ENCODE measurements at places on chromosomes 16 and 17.

- no peak for DNase-seq
Observed at GRCh38 chr17:45413498-45413923, 19.2 kb downstream of the ARHGAP27 start.

DNA sequence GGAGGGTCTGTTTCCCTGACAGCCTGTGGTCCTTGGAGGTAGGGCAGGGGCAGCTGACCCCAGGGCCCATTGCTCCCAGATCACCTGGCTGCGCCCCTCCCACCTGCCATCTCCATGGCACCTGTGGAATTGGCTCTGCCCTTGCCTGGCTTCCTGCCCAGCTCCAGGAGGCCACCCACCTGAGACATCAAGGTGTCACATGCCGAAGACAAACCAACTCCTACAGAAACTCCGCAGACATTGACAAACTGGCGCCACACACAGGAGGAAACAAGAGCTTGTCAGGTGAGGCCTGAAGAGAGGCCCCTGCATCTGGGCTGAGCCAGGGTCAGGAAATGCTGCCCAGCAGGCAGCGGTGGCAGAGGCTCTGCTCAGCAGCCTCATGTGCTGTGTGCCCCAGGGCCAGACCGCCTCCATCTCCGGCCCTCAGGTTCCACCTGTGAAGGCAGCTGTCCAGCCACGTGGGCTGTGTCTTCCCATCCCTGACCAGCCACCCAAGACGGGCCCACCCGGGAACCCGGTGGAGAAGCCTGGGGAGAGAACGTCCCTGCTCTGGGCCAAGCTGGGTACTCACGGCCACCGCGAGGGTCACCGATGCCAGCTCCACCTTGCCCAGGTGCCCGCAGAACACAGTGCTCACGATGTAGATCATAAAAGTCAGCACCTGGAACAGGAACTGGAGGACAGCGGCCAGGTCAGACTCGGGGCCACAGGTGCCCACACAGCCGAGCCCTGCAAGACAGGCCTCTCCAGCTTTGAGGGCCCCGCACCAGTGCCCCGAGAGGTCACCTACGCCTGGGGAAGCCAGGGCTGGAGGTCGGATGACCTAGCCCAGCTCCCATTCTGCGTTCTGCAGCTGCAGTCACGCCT lies 1.6 kb downstream of the SLC47A2 start:
- DNase-seq, result no peak

GRCh38 chr17:8766731-8767130 lies 8.4 kb upstream of the SPDYE4 start:
- no peak for DNase-seq

GRCh38 chr17:17767154-17767869 lies 69.5 kb downstream of the SREBF1 start:
- no peak for DNase-seq

- DNase-seq, result peak; percentile 83
Observed at GRCh38 chr17:40072040-40072734, 9.4 kb downstream of the THRA start.

- no peak for DNase-seq
Observed at GRCh38 chr17:81489012-81489997, 23.3 kb downstream of the ACTG1 start.

- DNase-seq, result no peak
Observed at GRCh38 chr16:10846213-10846998, 27.8 kb upstream of the TVP23A start.

DNA sequence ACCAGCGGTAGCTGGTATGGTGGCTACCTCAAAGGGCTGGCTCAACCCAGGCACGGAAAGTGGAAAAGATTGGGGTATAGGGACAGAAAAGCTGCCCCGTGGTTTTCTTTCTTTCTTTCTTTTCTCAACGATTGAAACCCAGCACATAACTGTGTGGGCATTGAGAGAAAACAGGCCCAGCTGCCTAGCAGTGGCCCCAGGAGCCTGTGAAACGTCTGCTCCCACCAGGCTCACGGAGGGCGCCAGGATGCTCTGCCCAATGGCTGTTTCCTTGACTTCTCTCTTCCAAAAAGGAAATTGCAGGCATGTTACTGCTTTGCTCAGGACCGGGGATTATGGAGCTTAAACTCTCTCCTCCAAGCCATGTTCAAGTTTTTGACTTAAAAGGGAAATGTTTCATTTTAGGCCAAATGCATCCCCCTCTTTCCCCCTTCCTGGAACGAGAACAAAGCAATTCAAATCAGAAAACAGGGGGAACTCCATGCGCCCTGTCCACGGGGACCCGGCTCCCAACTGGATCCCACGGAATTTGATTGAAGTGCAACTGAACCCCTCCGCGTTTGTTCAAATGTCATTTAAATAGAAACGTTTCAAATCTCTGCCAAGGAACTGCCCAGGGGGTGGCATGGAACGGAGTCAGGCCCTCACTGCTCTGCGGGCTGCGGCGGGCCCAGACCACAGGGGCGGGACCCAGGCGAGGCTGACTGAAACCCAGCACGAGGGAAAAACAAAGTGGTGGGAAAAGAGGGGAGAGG lies 133.5 kb downstream of the RGS9 start:
- no peak for DNase-seq
